ENCODE measurements at places on chromosomes 16 and 17. TPM values are rescaled to one million over a fixed set of nuclear protein-coding genes. Genes with fewer than 3 reads are reported as not detected.

Gene BRCA1
- total RNA-seq = 5.7 TPM

Gene CFAP97D1
- total RNA-seq = not detected

Gene RHBDL3
- total RNA-seq = 0.98 TPM

Gene CDT1
- 4.2 TPM for total RNA-seq

Gene CMTM2
- 0.25 TPM for total RNA-seq

Data from temporal lobe (tissue), 4 donors.